SK-N-DZ (cell line): ENCODE measurements at places on chromosomes 2 and 18.

DNA sequence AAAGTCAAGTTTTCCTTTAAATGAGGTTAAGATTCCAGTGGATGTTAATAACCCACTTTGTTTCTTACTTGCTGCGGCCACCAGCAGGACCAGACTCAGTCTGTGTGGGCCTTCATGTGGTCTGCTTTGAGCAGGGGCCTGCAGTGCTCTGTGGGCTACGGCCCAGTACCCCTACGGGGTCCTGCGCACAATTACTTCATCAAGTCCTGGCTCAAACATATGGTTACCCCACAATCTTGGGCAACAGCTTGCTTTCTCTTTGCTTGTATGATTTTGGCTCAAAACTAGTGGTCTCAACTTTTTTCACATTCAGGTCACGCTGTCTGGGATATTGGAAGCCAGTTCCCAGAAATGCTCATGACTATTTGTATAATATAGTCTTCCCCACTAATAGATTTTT, 64.2 kb downstream of the PTPN2 start:
- DNase-seq = no peak

DNA sequence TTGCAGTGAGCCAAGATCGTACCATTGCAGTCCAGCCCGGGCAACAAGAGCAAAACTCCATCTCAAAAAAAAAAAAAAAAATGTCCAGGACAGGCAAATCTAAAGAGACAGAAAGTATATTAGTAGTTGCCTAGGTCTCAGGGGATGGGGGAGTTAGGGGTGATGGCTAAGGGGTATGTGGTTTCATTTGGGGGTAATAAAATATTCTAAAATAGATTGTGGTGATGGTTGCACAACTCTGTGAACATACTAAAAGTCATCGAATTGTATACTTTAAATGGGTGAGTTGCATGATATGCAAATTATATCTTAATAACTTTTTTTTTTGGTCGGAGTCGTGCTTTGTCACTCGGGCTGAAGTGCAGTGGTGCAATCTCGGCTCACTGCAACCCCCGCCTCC, 34.2 kb upstream of the ACTR2 start:
- no peak for DNase-seq

GRCh38 chr2:30404319-30405259, 42.5 kb upstream of the LCLAT1 start:
- no peak for DNase-seq

DNA sequence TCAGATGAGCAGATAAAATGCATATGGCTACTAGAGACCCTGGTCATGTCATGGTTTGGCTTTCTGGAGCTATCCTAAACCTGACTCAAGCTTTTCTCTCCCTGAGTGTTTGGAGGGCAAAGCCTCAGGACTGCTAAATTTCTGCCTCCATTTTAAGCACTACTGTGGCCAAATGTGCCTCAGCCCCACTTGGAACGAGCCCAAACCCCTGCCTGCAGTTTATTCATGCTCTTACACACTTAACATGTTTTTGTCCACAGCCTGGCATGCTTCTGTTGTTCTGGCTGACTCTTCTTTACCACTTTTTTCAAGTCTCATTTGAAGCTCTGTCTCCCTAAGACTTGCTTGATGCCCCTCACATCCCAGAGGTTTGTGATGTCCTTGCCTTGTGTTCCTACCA, 24.7 kb downstream of the MGAT5 start:
- DNase-seq = no peak

DNA sequence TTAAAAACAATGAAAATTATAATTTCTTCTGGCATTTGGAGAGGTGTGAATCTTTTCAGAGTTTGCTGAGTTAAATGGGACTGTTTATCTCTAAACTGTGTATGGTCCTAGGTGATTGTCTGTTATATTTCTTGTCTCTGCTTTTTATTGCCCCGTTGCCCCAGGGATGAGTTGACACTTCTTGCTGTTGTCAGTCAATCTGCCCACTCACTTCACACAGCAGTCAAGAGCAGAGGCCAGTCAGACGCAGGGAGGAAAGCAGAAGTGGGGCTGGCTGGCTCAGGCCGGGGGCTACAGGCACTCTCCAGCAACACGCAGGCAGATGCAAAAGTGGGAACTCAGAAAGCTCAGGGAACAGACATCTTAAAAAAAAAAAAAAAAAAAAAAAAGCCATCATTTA, 365.2 kb downstream of the CLIP4 start:
- DNase-seq = peak; percentile 48

- DNase-seq = no peak
Measured at GRCh38 chr2:88753833-88754584, 62.5 kb downstream of the RPIA start.

- DNase-seq = no peak
Measured at GRCh38 chr18:49380801-49381200, 79.6 kb downstream of the DYM start.
